Adrenal gland (tissue), 19 donors: ENCODE measurements at places on chromosomes 12 and 14.

DNA sequence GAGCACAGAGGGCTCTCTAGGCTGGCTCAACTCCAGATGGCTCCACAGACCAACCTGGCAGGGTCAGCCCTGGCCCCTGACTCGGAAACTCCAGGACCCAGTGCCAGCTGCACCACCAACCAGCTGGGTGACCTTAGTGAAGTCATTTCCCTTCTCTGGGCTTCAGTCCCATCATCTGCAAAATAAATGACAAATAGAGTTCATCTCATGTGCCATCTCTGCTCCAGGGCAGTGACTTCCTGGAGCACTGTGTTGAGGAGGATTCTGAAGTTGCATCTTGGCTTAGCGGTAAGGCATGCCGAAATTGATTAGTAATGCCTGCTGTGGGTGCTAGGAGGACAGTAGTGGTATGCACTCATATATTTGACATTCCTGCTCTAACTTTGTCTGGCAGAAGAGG is 31.5 kb downstream of the DTX1 start:
- DNase-seq: no peak

- peak; percentile 49 for DNase-seq
Observed at GRCh38 chr12:26251600-26251999, 56.2 kb downstream of the SSPN start.

DNA sequence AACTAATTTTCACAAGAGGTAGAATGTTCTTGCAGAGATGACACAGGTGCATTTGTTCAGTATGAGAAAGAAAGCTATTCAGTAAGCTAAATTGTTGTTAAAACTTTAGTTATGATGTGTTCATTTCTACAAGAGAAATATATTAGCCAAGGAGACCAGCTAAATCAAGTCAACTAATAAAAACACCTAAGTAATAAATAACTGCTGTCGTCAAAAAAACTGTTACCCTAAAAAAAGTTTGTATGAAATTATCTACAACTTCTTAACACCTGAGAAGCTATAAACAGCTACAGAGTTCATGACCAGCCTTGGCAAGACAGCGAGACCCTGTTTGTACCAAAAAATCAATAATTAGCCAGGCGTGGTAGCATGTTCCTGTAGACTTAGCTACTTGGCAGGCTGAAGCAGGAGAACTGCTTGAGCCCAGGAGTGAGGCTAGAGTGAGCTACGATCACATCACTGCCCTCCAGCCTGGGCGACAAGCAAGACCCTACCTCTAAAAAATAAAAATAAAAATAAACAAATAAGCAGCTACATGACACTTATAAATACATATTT is 67.6 kb upstream of the AP4S1 start:
- no peak for DNase-seq

DNA sequence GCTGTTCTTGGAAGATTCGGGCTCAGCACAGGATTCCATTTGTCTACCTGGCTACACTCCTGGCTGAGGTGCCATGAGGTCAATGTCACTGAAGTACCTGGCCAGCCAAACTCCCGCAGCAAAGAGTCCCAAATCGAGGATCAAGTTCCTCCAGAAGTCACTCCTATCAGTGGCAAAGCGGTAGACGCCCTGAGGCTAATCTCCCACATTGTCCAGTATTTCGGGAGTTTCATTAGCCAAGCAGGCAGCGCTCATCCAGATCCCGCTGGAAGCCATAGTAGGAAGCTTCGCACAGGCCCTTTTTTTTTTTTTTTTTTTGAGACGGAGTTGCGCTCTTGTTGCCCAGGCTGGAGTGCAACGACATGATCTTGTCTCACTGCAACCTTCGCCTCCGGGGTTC is 8.9 kb upstream of the AACS start:
- no peak for DNase-seq

DNA sequence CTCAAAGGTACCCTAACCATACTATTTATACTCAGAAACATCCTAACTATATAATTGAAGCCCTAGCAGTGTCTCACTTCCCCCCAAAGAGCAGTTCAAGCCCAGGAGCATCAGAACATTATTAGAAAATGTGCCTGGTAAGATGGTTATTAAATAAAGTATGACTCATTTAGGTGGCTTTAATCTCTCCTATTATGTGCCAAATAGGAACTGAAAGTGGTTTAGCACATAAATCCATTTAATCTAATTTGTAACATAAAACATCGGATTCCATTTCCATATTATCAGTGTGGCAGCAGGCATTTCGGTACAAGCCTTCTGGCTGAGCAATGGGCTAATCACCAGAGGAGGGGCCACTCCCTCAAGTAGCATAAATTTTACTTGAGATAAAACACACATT is 395.2 kb upstream of the TMTC1 start:
- DNase-seq: no peak

DNA sequence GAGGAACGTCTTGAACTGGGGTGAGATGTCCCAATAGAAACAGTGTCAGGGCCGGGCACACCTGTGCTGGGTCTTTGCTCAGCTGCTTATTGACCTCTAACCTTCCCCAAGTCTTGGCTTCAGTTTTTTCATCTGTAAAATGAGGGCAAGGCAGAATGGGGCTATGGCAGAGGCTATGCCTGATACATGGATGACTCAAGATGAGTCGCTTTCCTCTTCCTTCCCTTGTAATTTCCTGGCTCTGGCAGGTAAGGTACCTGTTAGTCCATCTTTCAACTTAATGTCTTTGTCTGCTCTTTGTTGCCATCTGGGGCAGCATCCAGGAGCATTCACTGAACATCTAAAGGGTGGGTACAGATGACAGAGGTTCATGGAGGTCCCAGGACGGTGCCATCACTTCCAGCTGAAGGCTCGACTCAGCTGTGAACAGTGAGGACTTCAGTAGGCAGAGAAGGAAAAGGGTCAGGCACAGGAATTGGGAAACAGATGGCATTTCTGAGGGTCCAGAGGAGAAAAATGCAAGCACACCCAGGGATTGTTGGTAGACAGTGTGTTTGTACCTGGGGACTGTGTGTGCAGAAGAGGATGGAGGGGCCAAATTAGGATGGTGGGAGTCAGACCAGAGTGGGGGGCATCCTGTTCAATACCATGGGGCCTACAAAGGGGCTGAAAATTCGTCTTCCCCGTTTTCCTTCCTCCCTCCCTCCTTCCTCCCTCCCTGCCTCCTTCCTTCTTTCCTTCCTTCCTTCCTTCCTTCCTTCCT is 268.3 kb downstream of the VRK1 start:
- DNase-seq: no peak

DNA sequence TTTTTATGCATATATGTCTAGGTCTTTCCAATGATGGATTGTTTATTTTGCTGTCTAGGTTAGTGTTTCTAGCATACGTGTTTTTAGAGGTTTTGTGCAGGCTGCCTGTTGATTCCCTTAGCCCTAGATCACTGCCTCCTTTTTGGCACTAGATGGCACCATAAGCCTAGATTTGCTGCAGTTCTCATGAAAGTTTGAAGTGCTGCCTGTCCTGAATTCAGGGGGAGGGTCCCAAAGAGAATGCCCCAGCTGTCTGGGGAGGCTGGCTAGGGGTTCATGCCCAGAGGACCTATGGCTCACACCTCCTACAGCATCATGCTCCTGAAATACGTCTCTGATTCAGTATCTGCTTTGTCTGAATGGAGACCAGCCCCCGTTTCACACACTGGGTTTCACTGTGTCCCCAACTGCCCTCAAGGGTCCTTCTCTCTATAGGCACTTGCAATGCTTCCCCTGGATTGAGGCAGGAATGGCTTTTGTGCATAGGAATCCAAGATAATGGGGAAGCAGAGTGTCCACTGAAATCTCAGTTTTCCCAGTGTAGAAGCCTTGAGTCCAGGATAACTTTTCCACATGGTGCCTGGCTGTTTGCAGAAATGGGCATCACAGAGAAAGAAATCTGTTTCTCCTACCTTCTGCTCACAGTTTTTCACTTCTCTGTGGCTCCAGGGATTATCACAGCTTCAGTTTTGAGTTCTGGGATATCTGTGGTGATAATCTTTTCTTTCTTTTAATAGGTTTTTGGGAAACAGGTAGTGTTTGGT is 14.2 kb upstream of the TXNRD1 start:
- DNase-seq: no peak

DNA sequence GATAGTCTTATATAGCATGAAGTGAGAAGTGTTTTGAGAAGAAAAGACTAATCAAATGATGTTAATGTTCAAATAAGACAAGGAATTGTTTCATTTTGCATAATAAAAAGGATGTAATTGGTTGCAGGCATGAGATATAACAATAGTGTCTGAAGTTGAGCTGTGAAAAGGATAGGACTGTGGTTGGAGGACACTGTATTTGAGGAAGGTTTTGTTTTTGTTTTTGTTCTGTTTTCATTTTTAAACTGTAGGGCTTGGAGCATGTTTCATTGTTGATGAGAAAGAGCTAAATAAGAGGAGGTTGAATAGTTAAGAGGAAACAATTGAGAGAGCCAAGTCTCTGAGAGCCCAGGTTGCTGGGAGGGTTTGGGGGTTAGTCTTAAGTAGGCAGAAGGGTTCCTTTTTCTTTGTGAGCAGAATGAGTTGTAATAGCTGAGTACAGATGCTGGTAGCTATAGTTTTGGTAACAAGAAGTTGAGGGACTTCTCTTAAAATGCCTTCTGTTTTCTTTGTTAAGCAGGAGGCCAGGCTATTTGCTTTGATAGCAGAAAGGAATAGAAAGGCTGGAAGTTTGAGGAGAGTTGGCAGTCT is 58.4 kb downstream of the CCDC91 start:
- no peak for DNase-seq

- DNase-seq: no peak
Observed at GRCh38 chr12:24138041-24138440, 188.6 kb upstream of the SOX5 start.

DNA sequence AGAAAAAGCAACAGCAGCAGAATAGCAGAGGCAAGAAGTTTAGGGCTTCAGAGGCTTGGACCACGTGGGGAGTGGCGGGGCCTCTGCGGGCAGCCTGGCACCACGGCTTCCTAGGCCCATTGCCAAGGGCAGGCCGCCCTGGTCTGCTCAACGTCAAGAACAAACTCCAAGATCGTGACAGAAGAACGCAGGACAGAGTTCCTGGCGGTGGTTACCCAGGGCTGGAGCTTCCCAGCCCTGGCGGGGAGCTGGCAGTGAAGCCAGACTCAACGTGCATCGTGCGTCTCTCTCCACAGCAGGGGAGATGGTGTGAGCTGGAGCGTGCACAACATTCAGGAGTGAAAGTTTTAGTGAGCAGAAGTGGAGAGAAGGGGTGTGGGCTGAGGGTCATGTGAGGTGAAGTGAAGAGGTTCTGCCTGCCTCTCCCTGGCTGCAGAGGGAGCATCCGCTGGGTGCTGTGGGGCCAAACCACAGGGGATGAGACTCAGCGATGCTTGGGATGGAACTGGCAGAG is 13.9 kb upstream of the CACNA2D4 start:
- DNase-seq: peak; percentile 64

- no peak for DNase-seq
Observed at GRCh38 chr14:101813833-101814232, 52.3 kb downstream of the PPP2R5C start.

- no peak for DNase-seq
Observed at GRCh38 chr14:75909630-75910029, 72.2 kb downstream of the TGFB3 start.

DNA sequence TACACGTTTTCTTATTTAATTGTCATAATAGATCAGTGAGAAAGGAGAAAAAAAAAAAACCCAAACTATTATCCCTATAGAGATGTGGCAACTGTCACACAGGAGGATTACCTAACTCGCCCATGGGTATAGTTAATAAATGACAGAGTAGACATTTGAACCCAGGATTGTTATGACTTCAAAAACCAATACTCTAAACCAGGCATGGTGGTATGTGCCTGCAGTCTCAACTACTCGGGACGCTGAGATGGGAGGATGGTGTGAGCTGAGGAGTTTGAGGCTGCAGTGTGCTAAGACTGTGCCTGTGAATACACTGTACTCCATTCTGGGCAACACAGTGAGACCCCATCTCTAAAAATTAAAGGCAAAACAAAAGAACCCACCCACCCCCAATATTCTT is 114.5 kb downstream of the DENND5B start:
- no peak for DNase-seq

- DNase-seq: no peak
Observed at GRCh38 chr12:120199595-120200306, 1.2 kb downstream of the RPLP0 start.

DNA sequence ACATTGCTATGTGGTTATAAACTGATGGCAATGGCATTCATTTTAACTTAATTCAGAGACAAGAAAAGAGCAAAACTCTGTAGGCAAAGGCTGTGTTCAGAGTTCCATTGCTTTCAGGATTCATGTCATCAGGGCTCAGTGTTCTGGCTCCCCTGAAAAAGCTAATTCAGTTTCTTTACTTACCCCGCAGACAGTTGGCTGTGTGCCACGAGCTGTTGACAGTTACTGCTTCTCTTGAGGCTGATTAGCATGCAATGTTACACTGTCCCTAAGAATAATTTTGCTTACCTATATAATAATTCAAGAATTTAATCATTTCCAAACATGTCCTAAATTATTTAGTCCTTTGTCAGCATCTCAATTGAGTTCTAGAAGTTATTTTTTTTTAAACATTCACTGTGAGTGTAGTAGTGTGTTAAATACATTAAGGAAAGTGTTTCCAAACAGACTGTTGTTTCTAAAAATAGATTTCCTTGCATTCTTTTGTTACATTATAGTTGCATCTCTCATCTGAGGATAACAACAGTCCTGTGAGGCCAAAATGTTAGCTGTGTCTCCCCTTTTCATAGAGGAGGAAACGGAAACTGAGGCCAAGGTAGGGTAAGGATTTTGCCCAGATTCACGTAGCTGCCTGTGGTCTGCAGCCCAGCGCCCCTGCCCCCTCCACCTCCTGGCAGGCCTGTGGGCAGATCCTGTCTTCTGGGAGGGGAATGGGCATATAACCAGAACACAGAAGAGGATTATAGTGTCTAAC is 98.6 kb downstream of the PELI2 start:
- DNase-seq: peak; percentile 35

GRCh38 chr12:75883241-75883640 is 148.3 kb downstream of the PHLDA1 start:
- DNase-seq: no peak

GRCh38 chr12:14201291-14201690 is 164.2 kb upstream of the ATF7IP start:
- DNase-seq: no peak

GRCh38 chr12:129949651-129950050 is 45.8 kb upstream of the TMEM132D start:
- no peak for DNase-seq

- DNase-seq: no peak
Observed at GRCh38 chr14:43207189-43207588, 1299.9 kb downstream of the FSCB start.

DNA sequence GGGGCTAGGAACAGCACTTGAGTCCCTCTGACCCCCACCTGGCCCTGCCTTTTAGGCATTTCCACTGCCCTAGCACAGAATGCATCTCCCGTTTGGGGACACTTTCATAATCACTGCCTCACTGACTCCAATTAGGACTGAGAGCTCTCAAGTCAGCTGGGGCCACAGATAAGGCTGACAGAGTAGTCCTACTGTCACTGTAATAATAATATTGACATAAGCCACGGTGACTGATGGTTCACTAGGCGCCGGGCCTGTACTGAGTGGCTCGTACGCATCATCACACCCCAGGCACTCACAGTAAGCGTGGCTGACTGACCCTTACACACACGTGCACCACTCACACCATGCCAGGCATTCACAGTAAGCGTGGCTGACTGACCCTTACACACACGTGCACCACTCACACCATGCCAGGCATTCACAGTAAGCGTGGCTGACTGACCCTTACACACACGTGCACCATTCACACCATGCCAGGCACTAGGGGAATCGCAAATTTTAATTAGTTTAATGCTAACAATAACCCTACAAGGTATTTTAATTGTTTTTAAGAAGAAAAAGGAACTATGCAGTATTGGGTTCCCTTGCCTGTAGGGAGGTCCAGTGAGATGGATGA is 87.7 kb downstream of the CHGA start:
- no peak for DNase-seq
